ENCODE measurements at places on chromosomes 2 and 18.

DNA sequence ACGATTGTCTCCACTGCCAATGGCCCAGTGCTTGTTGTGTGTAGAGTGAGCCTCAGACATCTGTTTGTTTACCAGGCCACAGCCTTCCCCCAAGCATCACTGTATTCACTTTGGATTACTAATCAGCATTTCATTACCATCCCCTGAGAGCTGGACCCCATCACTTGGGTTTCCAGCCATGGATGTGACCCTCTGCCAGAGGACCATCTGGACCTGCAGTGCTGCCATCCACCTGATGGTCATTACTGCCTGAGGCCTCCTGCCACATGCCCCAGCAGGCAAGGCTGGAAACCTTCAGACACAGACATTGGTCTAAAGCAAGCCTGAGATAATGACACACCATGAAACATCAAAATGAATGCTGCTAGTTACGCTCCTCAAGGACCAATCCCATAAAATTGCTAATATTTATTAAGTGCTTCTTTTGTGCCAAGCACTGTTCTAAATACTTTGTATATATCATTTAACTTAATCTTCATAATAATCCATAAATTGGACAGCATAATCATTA is 2096.3 kb upstream of the CELF4 start:
- no peak for DNase-seq

DNA sequence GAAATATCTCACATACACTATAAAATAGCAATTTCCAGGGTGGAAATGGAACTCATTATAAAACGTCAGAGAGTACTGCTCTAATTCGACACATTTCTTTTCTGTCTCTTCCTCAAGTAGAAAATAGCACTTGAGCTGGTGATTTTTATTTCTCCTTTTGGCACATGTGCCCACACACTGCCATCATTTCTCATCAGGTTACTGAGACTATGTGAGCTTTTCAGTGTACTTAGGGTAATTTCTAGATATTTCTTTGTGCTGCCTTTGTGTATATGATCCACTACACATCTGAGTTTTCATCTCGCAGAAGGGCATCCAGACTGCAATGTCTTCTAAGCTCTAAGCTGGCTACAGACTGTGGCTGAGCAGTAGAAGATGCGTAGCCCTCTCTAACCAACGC is 62.1 kb upstream of the PGAP1 start:
- no peak for DNase-seq

GRCh38 chr2:60422826-60423483 is 130.5 kb downstream of the BCL11A start:
- DNase-seq: no peak

DNA sequence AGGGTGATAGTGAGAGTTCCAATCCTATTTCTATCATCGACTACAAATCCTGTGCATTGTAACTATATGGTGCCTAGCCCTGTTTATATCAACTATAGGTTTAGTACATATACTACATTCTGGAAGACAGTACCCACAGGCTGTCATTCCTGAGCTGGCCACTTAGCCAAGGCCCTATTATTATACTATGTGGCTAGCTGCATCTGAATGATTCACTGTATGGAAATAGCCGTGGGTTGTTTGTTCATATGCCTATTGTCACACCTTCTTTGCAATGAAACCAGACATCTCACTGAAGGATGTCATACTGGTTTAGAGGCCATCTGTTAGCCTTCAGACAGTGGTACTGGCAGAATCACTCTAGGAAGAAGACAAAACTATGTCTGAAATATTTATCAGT is 62.3 kb upstream of the FSIP2 start:
- no peak for DNase-seq

- no peak for DNase-seq
Measured at GRCh38 chr2:162126111-162126519, 25.9 kb downstream of the GCG start.

DNA sequence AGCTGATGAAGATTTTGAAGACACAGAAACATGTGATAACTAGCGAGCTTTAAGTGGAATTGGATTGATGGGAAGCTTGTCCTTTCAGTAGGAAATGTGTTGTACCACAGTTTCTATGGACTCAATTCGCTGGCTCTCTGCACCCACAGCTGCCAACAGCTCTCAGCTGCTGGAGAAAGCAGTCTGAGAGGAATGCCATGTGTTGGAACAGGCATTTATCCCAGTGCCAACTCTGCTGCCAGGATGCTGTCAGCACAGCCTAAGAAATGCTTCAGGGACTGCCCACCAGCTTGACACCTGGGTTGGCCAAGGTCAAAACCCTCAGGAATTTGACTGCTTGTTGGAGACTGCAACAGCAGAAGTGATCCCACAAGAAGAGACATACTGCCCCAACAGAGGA is 193.0 kb upstream of the THSD7B start:
- DNase-seq: no peak

- no peak for DNase-seq
Measured at GRCh38 chr18:74427442-74428112, 29.5 kb downstream of the DIPK1C start.

DNA sequence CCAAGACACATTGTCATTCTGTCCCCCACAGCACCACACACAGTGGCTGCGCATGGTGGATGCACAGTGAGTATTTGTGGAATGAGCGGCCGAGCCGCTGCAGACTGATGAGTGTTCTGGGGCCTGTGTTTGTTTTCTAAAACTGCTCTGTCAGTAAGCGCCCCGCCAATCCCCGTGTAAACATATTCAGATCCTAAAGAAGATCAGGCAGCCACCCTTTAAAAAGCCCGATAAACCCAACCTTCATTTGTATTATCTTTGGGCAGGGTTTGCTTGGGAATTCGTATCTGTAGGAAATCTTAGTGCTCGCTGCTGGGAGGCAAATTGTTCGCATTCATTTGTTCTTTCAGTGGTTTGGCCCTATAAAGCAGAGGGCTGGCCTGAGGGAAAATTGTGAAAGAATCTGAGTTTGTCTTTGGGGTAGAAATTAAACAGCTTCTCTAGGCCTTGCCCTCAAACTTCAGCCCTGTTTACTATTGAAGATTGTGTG is 68.6 kb downstream of the TGOLN2 start:
- no peak for DNase-seq

- DNase-seq: no peak
Measured at GRCh38 chr2:53584986-53585385, 182.6 kb upstream of the CHAC2 start.

DNA sequence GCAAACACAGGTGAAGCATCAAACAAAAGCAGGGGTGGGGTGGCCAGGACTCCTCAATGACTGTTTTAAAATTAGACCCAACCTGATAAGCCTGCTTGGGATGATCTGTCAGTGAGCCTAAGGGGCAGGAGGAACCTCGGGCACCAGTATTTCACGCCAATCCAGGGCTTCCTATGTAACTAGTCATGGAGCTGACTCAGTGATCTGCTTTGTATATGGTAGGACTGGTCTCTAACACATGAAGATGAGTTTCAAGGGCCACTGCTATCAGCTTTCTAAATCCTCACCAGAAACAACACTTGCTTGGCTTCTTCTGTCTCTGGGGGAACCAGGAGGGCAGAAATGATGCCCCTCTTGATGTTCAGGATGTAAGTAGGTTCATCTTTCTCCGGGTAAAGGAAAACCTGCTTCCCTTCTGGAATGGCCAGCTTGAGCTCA is 6.2 kb downstream of the APOB start:
- DNase-seq: no peak

- no peak for DNase-seq
Measured at GRCh38 chr2:29731948-29732347, 189.4 kb downstream of the ALK start.

GRCh38 chr2:133843091-133843490 is 274.8 kb upstream of the NCKAP5 start:
- DNase-seq: no peak

GRCh38 chr18:25675123-25675850 is 323.3 kb upstream of the ZNF521 start:
- DNase-seq: no peak

Data from CD4-positive, alpha-beta T cell treated with Interleukin-17A for 1 hour (primary cell).